ENCODE measurements at places on chromosomes 13 and 19.

- DNase-seq: no peak
Measured at GRCh38 chr13:26227166-26227971, 5.3 kb upstream of the RNF6 start.

DNA sequence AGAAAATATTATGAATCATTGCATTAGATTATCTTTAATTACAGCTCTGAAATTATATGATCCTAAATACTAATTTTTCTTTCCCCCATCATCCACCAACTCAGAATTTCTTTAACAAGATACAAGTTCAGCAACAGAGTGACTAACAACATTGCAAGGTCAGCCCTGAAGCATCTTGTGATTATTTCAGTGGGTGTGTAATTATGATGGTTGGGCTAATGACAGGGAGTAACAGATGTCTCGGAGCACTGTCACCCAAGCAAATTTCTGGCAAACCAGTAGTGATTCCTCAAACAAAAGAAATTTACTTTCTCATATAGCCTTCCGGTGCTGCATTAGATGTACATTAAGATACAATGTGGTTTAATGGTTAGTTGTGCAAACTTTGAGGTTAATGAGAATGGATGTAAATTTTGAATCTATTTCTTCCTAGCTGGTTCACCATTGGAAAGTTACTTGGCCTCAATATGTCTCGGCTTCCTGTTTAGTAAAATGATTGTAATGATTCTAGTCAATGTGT is 238.9 kb downstream of the ITGBL1 start:
- no peak for DNase-seq

- no peak for DNase-seq
Measured at GRCh38 chr19:47330466-47330869, 1.5 kb upstream of the C5AR2 start.

DNA sequence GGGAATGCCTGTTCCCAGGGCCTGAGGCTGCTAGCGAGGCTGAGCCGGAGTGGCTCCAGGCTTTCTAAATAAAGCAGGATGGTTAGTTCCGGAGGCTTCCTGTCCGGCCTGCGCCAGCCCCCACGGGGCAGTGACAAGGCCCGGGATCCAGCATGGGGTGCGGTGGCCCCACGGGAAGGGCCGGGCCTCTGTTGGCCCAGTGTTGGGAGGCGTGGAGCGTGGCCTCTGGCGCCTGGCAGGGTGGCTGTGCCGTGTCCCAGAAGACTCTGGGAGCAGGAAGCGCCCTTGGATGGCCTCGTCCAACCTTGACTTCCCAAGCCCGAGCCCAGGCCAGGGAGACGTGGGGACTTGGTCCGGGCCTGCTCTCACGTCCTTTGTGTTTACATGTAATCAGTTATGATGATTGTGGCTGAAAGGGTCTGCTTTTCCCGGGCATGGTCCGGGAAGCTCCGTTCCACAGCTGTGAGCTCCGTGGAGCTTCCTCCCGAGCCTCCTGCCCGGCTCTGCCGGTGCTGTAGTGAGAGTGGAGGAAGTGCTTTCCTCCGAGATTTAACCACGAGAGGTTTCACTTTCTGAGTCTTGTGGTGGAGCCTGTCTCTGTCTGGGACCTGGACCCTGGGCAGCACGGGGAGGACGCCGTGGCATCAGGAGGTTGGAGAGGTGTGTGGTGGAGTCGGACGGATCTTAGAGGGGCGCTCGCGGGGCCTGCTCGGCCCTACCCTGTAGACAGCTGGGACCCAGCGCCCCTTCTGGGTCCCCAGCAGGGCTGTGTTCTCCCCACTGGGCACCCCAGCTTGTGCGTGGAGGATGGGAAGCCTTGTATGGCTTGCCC is 4.6 kb downstream of the GNA11 start:
- DNase-seq: no peak

GRCh38 chr13:50435011-50435410 is 408.5 kb downstream of the DLEU7 start:
- no peak for DNase-seq

GRCh38 chr13:46288570-46289259 is 77.0 kb downstream of the LRRC63 start:
- no peak for DNase-seq

- DNase-seq: no peak
Measured at GRCh38 chr13:30984620-30985019, 52.2 kb downstream of the TEX26 start.

- no peak for DNase-seq
Measured at GRCh38 chr13:99237981-99238662, 20.1 kb downstream of the GPR18 start.

- DNase-seq: no peak
Measured at GRCh38 chr13:110275931-110276552, 30.9 kb downstream of the COL4A1 start.

DNA sequence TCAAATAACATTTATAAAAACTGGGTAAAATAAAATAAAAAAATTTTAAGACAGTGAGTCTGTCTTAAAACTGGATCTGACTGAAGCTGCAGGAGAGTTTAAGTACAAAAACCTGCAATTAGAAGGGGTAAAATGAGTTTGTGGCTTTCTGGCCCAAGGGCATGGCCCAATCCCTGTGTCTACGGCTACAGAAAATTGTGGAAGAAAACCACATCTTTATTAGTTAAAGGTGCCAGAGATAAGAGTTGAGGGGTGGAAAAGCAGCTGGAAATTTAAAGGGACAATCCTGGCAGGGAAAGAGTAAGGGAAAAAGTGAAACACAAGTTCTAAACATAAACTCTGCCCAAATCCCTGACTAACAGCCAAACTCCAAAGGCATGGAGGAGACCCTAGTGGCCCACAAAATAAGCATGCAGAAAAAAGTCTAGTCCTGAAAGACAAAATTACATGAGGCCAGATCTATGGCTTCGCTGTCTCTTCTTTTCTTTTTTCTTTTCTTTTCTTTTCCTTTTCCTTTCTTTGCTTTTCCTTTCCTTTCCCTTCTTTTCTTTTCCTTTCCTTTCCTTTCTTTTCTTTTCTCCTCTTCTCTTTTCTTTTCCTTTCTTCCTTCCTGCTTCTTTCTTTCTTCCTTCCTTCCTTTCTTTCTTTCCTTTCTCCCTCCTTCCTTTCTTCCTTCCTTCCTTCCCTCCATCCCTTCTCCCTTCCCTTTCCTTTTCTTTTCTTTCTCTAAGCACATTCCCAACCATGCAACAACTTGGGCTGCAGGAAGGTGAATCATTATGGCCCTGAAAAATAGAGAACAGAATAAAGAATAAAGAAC is 23.5 kb upstream of the DLEU7 start:
- DNase-seq: no peak

- no peak for DNase-seq
Measured at GRCh38 chr19:50313812-50314536, 15.2 kb downstream of the KCNC3 start.

GRCh38 chr19:55179606-55180484 is at the start of gene SYT5:
TSS of gene SYT5 (minus strand) at chr19:55180289. CDS start at chr19:55179041, 1,248 bp downstream.
- peak; percentile 34 for DNase-seq

DNA sequence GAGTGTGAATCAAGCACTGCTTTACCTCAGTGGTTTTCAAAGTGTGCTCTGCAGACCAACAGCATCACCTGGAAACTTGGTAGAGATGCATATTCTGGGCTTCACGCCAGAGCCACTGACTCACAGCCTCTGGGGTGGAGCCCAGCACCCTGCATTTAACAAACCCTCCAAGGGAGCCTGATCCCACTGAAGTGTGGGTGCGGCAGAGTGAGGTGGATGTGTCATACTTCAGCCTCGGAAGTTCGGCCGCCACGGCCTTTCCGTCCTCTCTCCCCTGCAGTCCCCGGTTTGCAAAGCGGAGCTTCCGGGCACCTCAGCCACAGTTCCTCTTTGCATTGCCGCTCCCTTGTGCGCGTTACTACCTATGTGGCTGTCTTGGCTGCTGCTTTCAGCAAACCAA is 33.3 kb upstream of the MICU2 start:
- peak; percentile 6 for DNase-seq

DNA sequence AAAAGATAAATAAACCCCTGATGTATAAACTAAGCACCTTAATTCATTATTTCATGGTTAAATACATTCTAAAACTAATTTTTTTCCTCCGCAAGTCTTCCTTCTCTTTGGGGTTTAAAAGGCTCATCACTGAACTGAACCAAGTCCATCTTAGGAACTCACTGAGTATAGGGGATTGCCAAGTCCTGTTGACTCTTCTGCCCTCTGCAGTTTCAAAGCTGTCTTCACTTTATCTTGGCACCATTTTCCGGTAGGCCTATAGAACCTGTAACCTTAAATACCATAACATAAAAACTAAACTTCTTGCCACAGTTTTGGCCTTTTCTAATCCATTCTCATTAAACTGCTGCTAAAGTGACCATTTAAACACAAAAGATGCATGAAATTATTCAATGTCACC is 66.5 kb upstream of the USPL1 start:
- no peak for DNase-seq

GRCh38 chr13:45518525-45519245 is 53.9 kb downstream of the COG3 start:
- DNase-seq: no peak

DNA sequence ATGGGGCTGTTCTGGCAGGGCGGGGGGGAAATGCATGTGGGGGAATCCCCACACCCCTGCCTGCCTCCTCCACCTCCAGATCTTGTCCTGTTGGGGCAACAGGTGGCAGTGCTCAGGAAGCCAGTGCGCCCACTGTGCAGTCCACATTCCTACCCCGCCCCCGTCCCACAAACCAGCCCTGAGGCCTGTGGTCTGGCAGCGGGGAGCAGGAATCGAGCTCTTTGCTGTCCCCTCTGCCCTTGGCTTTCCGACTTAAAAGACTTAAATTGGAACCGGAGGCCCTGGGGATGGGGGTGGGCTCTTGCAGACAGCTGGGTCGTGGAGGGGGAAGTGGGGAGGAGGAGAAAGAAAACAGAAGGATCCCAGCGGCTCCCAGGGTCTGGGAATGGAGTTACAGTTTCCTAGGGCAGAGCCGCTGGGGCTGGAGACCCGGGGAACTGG is 4.3 kb downstream of the NANOS3 start:
- no peak for DNase-seq

DNA sequence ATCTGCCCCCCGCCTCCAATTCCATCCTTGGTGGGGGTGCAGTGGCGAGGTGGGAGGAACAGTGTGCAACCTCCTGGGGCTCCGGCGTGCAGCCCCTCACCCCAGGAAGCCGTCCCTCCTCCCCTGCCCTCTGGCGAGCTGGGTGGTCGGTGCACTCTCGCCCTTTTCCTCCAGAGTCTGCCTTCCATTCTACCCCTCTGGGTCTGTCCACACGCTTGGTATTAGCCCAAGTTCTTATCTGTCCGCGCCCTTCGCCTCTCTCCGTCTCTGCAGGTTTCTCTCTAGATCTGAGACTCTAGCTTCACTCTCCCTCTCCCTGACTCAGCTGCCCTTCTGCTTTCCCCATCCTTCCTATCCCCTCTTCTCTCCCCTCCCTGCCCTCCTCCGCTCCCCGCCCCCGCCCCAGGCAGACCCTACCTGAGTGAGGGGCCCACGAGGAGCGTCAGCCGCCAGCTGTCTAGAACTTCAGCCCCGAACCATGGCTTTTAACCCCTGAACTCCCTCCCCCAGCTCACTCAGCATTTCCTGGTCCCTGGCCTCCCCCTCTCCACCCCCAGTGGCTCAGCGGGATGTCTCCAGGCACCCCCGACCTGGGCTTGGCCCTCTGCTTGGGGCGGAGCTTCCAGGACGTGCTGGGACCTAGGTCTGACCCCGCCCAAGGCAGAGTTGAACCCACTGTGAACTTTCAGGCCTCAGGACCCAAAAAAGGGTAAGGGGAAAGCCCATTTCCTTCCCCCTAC is 499 bp upstream of the KLK13 start:
- no peak for DNase-seq

DNA sequence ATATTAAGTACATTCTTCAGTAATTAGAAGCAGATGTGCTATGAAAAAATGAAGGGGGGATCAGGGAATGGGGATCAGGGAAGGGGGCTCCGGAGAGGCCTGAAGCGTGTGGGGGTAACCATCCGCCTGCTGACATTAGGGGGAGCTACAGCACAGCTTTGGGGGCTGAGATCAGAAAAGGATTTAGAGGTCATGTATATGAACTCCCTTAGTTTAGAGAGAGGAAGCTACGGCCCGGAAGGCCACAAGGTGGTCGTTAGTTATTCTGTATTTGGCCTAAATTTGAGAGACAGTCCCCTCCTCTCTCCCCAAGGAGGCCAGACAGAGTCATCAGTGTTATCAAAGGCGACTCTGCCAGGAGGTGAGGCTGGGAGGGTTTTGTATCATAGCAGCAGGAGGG is 99.0 kb downstream of the TM9SF2 start:
- DNase-seq: no peak

DNA sequence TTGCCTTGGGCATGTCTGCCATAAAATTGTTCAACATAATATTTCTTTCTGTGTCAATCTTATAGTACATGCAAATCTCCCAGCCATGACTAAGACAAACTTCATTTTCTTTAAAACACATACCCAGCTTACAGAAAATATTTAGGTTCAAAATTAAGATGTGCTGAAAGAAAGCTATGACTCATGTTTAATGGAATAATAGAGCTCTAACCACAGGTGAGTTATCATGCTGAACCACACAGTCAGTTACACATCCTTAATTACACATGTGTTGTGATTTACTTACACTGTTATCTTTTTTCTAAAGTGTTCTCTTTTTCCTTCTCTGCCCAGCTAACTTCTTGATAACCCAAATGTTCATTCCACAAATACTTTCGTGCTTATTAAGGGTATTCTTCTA is 1831.2 kb downstream of the OLFM4 start:
- DNase-seq: no peak

GRCh38 chr19:2699413-2700140 is 2.9 kb downstream of the GNG7 start:
- DNase-seq: no peak

DNA sequence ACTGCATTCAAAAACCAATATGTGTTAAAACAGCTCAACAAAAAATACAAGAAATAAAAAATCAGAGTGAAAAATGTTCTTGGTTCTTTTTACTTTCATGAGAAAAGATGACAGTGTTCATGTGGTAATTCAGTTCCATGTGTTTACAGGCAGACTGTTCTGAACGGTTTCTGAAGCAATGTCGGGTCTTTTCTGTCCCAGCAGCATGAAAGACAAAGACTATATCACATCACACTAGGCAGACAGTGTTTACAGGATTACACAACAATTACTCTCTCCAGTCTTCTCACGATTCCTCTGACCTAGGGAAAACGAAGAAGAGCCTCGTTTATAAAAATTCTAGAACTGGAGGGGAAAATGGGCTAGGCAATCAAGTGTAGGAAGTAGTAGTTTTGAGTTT is 83.4 kb downstream of the UBL3 start:
- DNase-seq: no peak

GRCh38 chr19:36215276-36216123 is 594 bp downstream of the ZNF146 start:
- no peak for DNase-seq

DNA sequence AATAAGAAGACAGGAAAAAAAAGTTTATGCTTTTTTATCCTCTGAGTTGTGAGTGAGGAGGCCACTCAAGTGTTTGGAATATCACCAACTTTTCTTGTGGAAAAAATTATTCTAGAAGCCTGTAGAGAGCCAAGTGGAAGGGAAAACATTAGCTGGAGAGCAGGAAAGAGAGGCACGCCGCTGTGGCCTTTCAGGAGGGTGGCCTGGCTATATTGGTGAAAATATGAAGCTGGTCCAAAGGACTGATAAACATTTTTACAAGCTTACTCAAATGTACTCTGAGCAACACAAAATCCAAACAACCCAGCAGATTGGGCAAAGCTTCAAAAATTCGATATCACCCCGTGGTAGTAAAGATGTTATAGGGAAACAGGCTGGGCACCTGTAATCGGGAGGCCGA is 2.3 kb upstream of the EIF3G start:
- no peak for DNase-seq

All from stimulated activated CD8-positive, alpha-beta memory T cell treated with anti-CD3 and anti-CD28 coated beads, Interleukin-7, amount 100 ng/mL, for 24 hours (primary cell).